ENCODE measurements at places on chromosomes 1 and 21. TPM values are rescaled to one million over a fixed set of nuclear protein-coding genes. Genes with fewer than 3 reads are reported as not detected.

The RXFP4 gene
- not detected for total RNA-seq

The BGLAP gene
- total RNA-seq = not detected

The FCER1G gene
- not detected for total RNA-seq

The OR2L2 gene
- 0.02 TPM for total RNA-seq

The KIRREL1 gene
- total RNA-seq = 31.3 TPM

The EPS15 gene
- total RNA-seq = 14.6 TPM

The PPP2R5A gene
- total RNA-seq = 25.6 TPM

The CGN gene
- 2.2 TPM for total RNA-seq

The SLC5A9 gene
- not detected for total RNA-seq

The WNT4 gene
- total RNA-seq = 0.67 TPM

The CDCA8 gene
- total RNA-seq = 48.4 TPM

The TSPEAR gene
- total RNA-seq = not detected

The NR5A2 gene
- total RNA-seq = 5.6 TPM

The PTGS2 gene
- total RNA-seq = 9.0 TPM

The TTC24 gene
- total RNA-seq = not detected

The PTAFR gene
- 0.23 TPM for total RNA-seq

The TSSK3 gene
- total RNA-seq = not detected

The CNIH3 gene
- 0.57 TPM for total RNA-seq

The CD46 gene
- 119 TPM for total RNA-seq

The KCNA2 gene
- 0.06 TPM for total RNA-seq

The ZNF669 gene
- total RNA-seq = 4.8 TPM

The PDZK1IP1 gene
- total RNA-seq = 5.3 TPM

The GNAI3 gene
- 5.3 TPM for total RNA-seq

The RNF11 gene
- total RNA-seq = 39.2 TPM

The LRP8 gene
- total RNA-seq = 40.5 TPM

The PLA2G2F gene
- total RNA-seq = not detected

The MTOR gene
- 13.6 TPM for total RNA-seq

The SPRR1A gene
- total RNA-seq = not detected

The FBXO2 gene
- total RNA-seq = 9.1 TPM

The KCNJ15 gene
- 0.07 TPM for total RNA-seq

The CCDC185 gene
- not detected for total RNA-seq

The GSTM5 gene
- total RNA-seq = not detected

The BROX gene
- total RNA-seq = 19.9 TPM

The CA6 gene
- total RNA-seq = not detected

The LCE3E gene
- total RNA-seq = not detected

The UBASH3A gene
- total RNA-seq = 0.09 TPM

The CLDN17 gene
- not detected for total RNA-seq

The KCNK1 gene
- total RNA-seq = 19.4 TPM
